ENCODE measurements at places on chromosomes 16 and 17.
A peak's percentile ranks its signal among the peaks of the same experiment; 100 is the strongest.

DNA sequence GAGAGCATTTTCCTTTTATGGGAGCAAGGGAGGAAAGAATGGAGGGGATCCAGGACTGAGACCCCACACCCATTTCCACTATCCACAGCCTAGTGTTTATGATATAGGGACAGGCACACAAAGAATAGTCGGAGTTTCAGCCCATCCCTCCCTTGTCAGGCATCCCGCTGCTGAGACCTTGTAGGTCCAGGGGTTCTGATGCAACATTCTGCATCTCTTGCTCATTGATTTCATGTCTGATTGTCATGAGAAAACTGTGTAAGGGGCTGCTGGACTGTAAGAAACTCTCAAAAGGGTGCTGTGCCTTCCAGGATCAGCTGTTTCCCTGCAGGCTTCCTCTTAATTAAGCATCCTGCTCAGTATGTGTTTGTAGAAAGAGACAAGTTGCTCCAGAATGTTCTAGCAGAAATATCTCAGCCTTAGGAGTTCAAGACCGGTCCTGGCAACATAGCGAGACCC is 5.3 kb upstream of the POLR3E start:
- no peak for DNase-seq

DNA sequence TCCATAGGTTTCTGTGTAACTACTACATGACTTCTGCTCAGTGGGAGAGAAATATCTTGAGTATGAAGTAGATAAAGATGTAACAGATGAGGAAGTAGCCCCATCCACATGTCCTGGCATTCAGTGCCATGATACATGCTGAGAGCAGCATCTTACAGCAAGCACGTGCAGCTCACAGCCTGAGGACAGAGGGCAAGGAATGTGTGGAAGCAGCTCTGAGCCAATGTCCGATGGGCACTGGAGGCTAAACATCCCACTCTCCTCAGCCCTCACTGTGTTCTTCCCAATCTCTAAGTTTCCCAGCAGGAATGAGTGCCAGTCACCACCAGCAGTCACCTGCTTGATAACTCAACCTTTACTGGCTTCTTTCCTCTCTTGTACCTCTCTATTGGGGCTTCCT is 40.4 kb downstream of the CFDP1 start:
- DNase-seq: no peak

DNA sequence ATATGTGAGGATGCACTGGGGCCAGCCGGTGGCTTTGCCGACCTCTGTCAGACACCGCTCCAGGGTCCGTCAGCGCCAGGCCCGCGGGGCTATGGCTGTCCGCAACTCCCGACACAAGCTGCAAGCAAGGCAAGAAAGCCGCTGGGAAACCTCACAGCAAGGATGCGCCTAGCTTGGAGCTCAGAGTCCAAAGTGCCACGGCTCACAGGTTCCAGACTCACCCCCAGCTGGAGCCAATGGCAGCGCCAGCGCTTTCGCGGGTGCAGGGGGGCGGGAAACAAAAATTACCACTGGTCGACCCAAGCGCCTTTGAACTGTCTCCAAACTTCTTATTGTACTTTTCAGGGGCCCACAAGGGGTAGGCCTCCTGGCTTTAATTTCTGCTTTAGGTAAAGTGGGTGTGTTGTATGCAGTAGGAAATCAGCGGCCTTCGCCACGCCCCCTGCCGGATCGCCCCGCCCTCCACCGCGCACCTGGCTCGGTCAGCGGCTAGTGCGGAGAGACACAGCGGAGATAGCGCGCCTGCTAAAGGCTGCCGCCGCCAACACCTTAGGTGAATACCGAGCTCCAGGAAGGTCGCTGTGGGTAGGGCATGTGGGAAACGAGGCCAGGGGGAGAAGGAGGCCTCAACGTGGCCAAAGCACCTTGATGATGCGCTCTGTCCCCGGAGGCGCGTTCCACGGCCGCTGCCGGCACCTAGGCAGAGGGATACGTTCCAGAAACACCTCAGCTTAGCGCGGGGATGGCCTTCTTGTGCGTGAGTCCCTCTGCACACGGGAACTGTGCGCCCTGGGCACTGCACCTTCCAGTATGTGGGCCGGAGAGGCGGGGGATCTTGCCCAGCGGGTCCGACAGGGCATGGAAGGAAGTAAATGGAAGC is 61.0 kb upstream of the RBL2 start:
- peak; percentile 58 for DNase-seq

DNA sequence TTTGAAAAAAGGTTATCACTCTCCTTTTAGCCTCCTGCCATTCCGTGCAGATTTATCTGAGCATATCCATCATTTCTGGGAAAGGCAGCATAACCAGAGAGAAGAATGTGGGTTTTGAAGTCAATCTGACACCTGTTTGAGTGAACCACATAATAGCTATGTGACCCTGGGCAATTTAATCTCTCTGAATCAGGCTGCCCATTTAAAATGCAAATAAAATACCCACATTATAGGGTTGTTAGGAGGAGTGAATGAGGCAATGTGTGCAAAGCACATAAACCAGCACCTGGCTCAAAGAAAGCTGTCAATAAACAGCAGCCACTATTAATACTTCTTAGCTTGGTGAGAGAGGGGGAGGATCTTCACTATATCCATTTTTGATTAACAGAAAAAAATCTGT is 88.0 kb downstream of the CACNG1 start:
- DNase-seq: no peak

GRCh38 chr17:50265212-50265611 is 9.1 kb upstream of the TMEM92 start:
- no peak for DNase-seq

GRCh38 chr16:31052114-31052513 is 18.8 kb downstream of the STX4 start:
- DNase-seq: no peak

- DNase-seq: no peak
Measured at GRCh38 chr16:56388209-56388608, 37.1 kb downstream of the AMFR start.

DNA sequence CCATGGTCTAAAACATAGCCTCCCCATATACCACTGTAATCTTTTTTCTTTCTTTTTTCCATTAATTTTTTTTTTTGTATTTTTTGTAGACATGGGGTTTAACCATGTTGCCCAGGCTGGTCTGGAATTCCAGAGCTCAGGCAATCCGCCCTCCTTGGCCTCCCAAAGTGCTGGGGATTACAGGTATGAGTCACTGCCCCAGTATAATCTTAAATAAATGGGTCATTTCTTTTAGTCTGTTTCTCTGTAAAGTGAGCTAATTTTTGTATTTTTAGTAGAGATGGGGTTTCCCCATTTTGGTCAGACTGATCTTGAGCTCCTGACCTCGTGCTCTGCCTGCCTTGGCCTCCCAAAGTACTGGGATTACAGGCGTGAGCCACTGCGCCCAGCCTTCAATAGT is 5.7 kb upstream of the NME1 start:
- DNase-seq: no peak

- DNase-seq: no peak
Measured at GRCh38 chr16:80433623-80434022, 107.2 kb upstream of the DYNLRB2 start.

GRCh38 chr17:27634776-27635175 is 3.8 kb downstream of the LGALS9 start:
- no peak for DNase-seq

DNA sequence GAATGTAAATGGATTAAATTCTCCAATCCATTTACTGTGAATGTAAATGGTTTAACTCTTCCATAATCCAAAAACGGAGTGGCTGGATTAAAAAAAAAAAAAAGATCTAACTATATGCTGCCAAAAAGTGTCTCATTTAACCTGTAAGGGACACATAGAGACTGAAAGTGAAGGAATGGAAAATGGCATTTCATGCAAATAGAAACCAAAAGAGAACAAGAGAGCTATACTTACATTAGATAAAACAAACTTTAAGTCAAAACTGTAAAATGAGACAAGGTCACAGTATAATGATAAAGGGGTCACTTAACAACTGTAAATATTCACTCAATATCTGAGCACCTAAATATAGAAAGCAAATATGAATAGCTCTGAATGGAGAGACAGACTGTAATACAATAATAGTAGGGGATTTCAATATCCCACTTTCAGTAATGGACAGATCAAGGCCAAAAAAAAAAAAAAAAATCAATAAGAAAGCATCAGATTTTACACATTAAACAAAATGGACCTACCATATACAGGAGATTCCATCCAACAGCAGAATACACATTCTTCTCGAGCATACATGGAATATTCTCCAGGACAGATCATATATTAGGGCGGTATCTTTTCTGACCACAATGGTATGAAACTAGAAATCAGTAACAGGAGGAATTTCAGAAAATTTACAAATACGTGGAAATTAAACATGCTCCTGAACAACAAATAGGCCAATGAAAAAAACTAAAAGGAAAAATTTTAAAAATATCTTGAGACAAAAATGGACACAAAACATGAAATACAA is 36.4 kb downstream of the CDR2 start:
- no peak for DNase-seq

GRCh38 chr17:70276906-70277305 is 107.6 kb downstream of the KCNJ2 start:
- no peak for DNase-seq

- no peak for DNase-seq
Measured at GRCh38 chr16:7866144-7866543, 533.5 kb downstream of the RBFOX1 start.

- no peak for DNase-seq
Measured at GRCh38 chr16:76338472-76338871, 61.3 kb downstream of the CNTNAP4 start.

GRCh38 chr16:85505794-85506634 is 107.1 kb upstream of the GSE1 start:
- no peak for DNase-seq

DNA sequence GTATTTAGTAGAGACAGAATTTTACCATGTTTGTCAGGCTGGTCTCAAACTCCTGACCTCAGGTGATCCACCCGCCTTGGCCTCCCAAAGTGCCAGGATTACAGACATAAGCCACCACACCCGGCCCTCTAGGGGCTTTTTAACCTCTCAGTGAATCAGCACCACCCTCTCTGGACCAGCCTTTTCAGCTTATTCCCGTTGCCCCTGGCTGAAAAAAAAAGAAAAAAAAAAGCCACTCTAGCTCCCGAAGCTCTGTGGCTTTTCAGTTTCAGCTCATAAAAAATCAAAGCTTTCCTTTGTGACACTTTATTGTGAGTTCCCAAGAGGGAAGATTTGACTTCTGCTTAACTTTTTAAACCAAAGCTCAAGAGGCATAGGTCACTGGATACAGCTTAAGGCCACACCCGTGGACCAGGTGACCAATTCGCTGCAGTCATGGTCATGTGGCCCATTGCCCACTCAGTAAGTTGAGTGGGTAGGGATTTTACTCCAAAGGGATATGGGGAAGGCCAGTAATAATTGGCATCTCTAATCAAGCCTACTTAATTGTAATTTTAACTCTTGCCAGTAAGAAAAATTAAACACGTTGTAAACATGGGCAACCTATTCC is 46.6 kb upstream of the MED13 start:
- no peak for DNase-seq

- DNase-seq: peak; percentile 69
Measured at GRCh38 chr17:6551869-6552531, 4.4 kb downstream of the PITPNM3 start.

GRCh38 chr17:6100891-6101500 is 30.8 kb downstream of the WSCD1 start:
- no peak for DNase-seq

GRCh38 chr16:3431779-3432219 is 11.5 kb downstream of the ZNF597 start:
- peak; percentile 86 for DNase-seq

DNA sequence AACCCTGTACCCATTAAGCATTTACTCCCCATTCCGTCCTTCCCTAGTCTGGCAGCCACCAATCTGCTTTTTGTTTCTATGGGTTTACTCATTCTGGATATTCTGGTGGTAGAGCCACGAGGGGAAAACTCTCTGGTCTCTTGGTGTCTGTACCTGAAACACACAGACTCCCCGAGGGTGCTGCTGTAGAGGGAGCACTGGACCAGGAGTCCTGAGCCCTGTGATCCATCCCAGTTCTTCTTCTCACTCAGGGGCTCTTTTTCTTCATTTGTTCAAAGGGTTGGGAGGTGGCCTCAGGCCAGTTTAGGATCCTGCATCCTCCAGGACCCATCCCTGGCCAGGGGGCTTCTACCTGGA is 14.1 kb downstream of the HEXIM2 start:
- DNase-seq: no peak

GRCh38 chr17:72743037-72743467 is 349.4 kb downstream of the SLC39A11 start:
- DNase-seq: no peak

GRCh38 chr16:28106467-28107215 is 43.1 kb upstream of the GSG1L start:
- no peak for DNase-seq

DNA sequence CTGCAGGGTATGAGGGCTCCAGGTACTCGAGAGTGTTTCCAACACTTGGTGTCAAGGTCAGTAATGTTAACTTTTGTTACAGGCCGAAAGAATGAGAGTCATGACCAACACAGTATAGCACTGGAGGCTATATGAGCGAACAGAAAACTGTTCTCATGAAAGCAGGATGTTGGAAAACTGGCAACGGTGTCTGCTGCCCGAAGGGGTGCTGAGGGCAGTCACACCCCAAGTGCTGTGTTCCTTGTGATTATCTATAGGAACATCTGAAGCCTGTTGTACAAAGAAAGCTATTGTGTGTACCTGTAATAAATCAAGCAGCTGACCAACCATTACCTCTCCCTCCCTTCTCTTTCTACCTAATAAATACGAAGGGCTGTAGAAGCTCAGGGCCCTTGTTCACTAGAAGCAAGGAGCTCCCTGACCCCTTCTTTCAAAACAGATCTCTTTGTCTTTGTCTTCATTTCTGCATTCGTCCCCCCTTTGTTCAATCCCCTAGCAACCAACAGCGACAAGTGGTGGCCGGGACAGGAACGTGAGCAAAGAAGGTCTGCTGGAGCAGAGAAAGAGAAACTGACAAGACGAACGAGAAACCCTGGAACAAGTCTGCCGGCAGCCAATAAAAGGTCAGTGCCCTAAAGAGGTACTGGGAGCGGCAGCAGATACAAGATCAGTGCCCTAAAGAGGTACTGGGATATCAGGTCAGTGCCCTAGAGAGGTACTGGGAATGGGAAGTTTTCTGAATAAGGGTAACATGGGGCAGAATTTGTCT is 7.6 kb downstream of the CD300LD start:
- no peak for DNase-seq

- DNase-seq: no peak
Measured at GRCh38 chr16:4133897-4134372, 17.7 kb upstream of the ADCY9 start.

GRCh38 chr17:51375771-51376170 is 115.4 kb downstream of the UTP18 start:
- no peak for DNase-seq

DNA sequence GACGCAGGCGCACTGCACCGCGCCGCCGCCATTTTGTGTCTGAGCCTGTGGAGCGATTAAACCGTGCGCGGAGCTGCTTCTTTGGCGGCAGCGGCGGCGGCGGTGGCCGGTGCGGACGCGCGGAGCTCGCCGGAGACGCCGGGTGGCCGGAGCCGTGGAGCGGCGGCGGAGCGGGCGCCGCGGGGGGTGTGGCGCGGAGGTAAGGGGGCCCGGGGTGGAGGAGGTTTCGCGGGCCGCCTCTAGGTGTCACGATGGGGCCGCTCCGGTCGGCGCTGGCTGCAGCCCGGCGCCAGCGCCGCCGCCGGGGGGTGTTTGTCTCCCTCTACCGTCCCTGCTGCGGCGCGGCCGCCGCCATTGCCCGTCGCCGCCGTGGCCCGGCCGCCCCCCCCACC is at the start of gene CTCF:
CTCF (plus strand) TSS at position 1 of the 392 bp plus-strand sequence. CDS start 48,307 bp downstream, outside the sequence.
- peak; percentile 83 for DNase-seq

GRCh38 chr17:1645207-1646171 is at the start of gene SCARF1:
TSS of gene SCARF1 (minus strand) at chr17:1645732. CDS start at chr17:1645697, 35 bp downstream.
- peak; percentile 91 for DNase-seq

GRCh38 chr17:42581744-42582270 is 4.3 kb upstream of the PSMC3IP start:
- DNase-seq: no peak

GRCh38 chr17:5282642-5283217 is 646 bp downstream of the RABEP1 start:
- peak; percentile 43 for DNase-seq

- peak; percentile 63 for DNase-seq
Measured at GRCh38 chr16:2210386-2211365, at the start of gene BRICD5. TSS of gene BRICD5 (minus strand) at chr16:2210863. CDS start at chr16:2210833, 30 bp downstream.
